ENCODE measurements at places on chromosomes 5 and 9. TPM values are rescaled to one million over a fixed set of nuclear protein-coding genes. Genes with fewer than 3 reads are reported as not detected.
A peak's percentile ranks its signal among the peaks of the same experiment; 100 is the strongest.

- DNase-seq: peak; percentile 15
Measured at GRCh38 chr5:88666761-88667495, 216.1 kb downstream of the MEF2C start.

GRCh38 chr5:16446993-16447392 is 18.6 kb downstream of the ZNF622 start:
- no peak for DNase-seq

DNA sequence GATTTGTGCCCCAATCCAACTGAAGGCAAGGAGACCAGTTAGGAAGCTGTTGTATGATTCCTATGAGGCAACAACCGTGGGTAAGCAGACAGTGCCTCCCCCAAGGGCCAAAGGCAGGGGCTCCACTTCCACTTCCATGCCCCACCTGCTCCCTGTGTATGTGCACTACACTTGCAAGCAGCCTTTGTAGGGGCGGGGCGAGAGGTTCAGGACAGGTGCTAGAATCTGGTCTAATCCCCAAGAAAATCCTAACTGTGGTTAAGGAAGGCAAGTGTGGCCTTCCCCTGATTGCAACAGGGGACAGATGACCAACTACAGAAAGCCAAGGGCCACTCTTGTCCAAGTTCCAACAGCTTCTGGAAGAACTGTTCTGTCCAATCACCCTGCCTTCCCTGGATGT is 41.7 kb downstream of the B4GALT1 start:
- DNase-seq: no peak

GRCh38 chr5:35963381-35963843 is 25.0 kb upstream of the CAPSL start:
- DNase-seq: peak; percentile 20

GRCh38 chr5:55154873-55155272 is 5.1 kb upstream of the GPX8 start:
- peak; percentile 24 for DNase-seq

DNA sequence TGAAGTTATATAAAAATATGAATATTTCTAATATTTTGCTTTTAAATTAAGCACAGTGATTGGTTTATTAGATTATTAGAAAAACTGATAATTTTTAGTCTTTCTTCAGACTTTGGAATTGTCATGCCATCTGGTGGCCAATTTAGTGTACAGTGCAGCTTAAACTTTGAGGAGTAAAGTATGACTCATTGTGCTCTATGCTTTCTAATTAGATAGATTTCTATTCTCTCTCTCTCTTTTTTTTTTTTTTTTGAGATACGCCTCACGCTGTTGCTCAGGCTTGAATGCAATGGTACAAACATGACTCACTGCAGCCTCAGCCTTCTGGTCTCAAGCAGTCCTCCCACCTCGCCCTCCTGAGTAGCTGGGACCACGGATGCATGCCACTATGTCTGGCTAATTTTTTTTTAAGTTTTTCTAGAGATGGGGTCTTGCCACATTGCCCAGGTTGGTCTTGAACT is 42.1 kb upstream of the GPR21 start:
- DNase-seq: peak; percentile 83

GRCh38 chr5:669842-670395 is 23.2 kb downstream of the TPPP start:
- no peak for DNase-seq

ZNF618 gene
- 15.1 TPM for total RNA-seq

TCF7 gene
- total RNA-seq: under 0.01 TPM

GLRA1 gene
- total RNA-seq: not detected

NMRK1 gene
- total RNA-seq: 8.6 TPM

ZNF366 gene
- under 0.01 TPM for total RNA-seq

DRD1 gene
- total RNA-seq: under 0.01 TPM

LMX1B gene
- total RNA-seq: not detected

PCDHB16 gene
- under 0.01 TPM for total RNA-seq

PRSS3 gene
- total RNA-seq: 3.9 TPM

IRX4 gene
- total RNA-seq: not detected
